ENCODE measurements at places on chromosomes 12 and 14.

- no peak for ATAC-seq
These were observed 1.1 kb downstream of the SLC38A4 start for GRCh38 chr12:46824709-46825108.

DNA sequence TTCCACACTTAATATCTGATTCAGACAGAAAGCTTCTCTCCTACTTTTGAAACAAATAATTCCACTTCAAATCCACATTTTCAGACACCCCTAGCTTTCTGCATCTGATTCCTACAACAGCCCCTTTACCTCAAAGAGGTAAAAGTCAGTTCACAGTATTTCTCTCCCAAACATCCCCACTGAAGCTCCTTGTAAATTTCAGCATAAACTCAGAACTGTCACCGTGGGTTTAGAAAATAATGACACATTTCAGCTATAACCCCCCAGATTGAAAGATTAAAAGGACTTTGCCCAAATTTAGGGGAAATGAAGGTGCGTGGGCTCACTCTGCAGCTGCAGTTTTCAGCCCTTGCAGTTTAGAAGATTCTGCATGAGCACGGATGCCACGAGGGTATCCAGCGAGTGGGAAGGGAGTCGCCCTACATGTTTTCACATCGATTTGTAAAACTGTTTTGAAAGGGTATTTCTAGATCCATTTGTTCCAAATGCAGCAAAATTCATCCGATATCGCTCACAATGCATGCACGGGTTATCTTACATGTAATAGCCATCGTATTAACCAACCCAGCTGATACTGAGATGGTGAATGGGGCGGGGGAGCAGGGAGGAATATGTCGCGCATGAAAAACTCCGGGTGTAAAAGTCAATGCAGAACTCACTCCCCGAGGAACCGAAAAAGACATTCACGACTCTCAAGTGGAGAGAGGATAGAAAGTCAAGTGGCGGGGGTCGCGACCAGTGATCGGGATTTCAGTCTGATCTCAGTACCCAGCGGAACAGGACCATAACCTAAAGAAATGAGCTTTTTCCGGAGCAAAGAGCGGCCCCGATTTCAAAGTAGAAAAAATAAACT is 5.0 kb upstream of the CCND2 start:
- no peak for ATAC-seq

DNA sequence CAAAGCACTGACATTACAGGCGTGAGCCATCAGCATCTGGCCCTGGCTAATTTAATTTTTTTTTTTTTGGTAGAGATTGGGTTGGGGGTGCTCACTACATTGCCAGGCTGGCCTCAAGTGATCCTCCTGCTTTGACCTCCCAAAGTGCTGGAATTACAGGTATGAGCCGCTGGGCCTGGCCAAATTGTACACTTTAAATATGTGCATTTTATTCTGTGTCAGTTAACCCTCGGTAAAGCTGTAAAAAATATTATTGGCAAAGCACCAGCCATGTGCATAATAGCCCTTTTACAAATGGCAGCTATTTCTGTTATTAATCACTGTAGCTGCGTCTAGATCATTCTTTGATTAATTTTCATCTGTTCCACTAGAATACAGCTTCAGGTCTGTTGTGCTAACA is 12.0 kb downstream of the TMEM119 start:
- no peak for ATAC-seq

DNA sequence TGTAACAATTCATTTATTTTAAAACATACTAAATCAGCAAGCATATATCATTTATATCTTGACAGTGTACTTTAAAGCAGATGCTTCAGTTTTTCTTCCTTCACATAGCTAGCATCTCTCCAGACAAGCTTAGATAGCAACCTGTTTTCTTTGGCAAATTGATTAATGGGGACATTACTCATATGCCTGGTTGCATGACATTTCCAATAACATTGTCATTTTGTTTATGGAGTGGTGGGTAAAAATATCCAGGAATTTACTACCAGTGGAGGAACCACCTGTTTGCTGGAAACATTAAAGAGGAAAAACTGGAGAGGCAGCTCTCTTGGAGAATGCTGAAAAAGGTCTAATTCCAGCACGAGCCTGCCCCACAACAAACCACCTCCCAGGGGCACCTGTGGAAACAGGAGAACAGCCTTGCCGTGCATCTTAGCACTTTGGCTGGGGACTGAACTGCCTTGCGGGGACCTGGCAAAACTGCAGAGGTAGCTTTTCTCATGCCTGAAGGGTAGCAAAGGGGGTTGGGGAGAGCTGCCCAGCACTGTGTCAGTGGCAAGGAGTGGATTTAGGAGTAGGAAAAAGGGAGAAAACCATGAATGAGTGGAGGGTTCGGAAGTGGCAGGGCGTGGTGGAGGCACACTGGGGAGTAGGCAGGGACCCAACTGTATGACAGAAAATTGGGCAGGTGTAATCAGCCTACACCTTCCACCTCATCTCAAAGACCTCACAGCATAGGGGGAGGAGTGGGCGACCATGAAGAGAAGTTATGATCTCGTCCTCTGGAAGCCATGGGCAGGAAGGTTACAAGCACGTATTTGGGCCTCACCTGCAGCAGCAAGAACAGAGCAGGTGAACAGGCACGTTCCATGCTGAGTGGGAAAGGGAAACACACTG is 11.7 kb upstream of the CREBL2 start:
- ATAC-seq, result no peak

DNA sequence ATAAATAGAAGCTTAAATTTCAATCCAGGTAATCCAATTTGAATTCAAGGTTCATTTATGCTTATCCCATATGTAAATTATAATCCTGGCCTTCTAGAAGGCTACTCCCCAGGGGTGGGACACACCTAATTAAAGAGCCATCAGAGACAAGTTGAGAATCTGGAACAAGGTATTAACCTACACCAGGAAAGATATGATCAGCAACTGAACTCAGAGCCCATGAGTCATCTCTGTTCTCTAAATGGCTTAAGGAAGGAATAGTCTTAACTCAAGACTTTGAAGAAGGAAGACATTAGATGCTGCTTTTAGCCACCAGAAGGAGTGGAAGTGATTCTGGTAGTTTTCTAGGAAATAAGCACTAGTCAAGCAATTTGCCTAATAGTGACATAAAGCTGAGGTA is 88.0 kb downstream of the KIF21A start:
- ATAC-seq, result no peak

Data from activated CD4-positive, CD25-positive, alpha-beta regulatory T cell treated with anti-CD3 and anti-CD28 coated beads, Interleukin-2, amount 50 U/mL, for 24 hours (primary cell).